ENCODE measurements at places on chromosomes 16 and 17. TPM values are rescaled to one million over a fixed set of nuclear protein-coding genes. Genes with fewer than 3 reads are reported as not detected.

The TRPV3 gene
- 1.1 TPM for polyA plus RNA-seq

- peak; percentile 93 for DNase-seq
These were observed 6.6 kb downstream of the KCNAB3 start for GRCh38 chr17:7922845-7923628.

- DNase-seq: no peak
These were observed 68.8 kb downstream of the CEP112 start for GRCh38 chr17:66123163-66123562.

- no peak for DNase-seq
These were observed 86.8 kb downstream of the RPTOR start for GRCh38 chr17:80631142-80632045.

DNA sequence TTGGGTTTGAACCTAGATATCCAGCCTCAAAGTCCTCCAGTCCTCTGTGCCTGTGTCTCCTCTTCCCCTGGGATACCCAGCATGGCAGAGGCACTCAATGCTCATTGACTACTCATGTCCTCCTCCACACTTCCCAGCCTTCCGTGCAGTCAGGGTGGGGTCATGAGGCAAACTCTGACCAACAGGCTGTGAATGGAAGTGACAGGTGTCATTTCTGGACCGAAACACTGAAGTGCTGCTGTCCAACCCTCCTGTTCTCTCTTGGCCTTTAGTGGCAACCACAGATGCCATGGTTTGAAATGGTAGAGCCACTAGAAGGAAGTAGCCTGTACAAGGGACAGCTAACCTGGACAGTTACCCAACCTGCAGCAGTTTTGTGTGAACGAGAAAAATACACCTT is 46.7 kb upstream of the MAP3K14 start:
- DNase-seq: no peak

The SPHK1 gene
- polyA plus RNA-seq: 2.7 TPM
